Regular cardiac myocyte (primary cell): ENCODE measurements at places on chromosomes 11 and 22. TPM values are rescaled to one million over a fixed set of nuclear protein-coding genes. Genes with fewer than 3 reads are reported as not detected.

UCP3 gene
- total RNA-seq, result 0.38 and 0.85 TPM in 2 replicates

SLCO2B1 gene
- 0.38 TPM in 1 of 2 replicates, not detected in the other for total RNA-seq

MS4A1 gene
- total RNA-seq, result not detected in 2 replicates

FBXO3 gene
- 48.9 and 49.0 TPM in 2 replicates for total RNA-seq

WBP2NL gene
- total RNA-seq, result 0.19 and 0.56 TPM in 2 replicates

KDELR3 gene
- 147 and 213 TPM in 2 replicates for total RNA-seq

TMA7B gene
- not detected in 2 replicates for total RNA-seq

H19 gene
- 9.2 and 52.7 TPM in 2 replicates for total RNA-seq

KCNQ1 gene
- total RNA-seq, result not detected in 2 replicates

SLC25A18 gene
- total RNA-seq, result under 0.01 TPM in 1 of 2 replicates, not detected in the other

TMEM25 gene
- 10.9 and 15.5 TPM in 2 replicates for total RNA-seq

OR51E1 gene
- not detected in 2 replicates for total RNA-seq

PRR33 gene
- total RNA-seq, result not detected in 2 replicates

OR52I1 gene
- not detected in 2 replicates for total RNA-seq

TECTA gene
- 0.19 and 0.85 TPM in 2 replicates for total RNA-seq

PGR gene
- total RNA-seq, result under 0.01 and 0.19 TPM in 2 replicates

BAIAP2L2 gene
- 0.56 and 1.7 TPM in 2 replicates for total RNA-seq

NAP1L4 gene
- total RNA-seq, result 91.9 and 153 TPM in 2 replicates

MMP8 gene
- total RNA-seq, result under 0.01 TPM in 1 of 2 replicates, not detected in the other

SYTL2 gene
- 24.3 and 64.8 TPM in 2 replicates for total RNA-seq

CARD10 gene
- 2.8 and 3.6 TPM in 2 replicates for total RNA-seq

CD3G gene
- total RNA-seq, result not detected in 2 replicates

CRYAB gene
- total RNA-seq, result 41.2 and 44.7 TPM in 2 replicates

CHST1 gene
- total RNA-seq, result under 0.01 and 0.19 TPM in 2 replicates

MRGPRX4 gene
- total RNA-seq, result not detected in 2 replicates

TYR gene
- total RNA-seq, result not detected in 2 replicates

SERPIND1 gene
- 1.3 TPM in 1 of 2 replicates, not detected in the other for total RNA-seq

OR9G1 gene
- not detected in 2 replicates for total RNA-seq

KCNJ11 gene
- under 0.01 TPM in 1 of 2 replicates, not detected in the other for total RNA-seq

TCN1 gene
- total RNA-seq, result not detected in 2 replicates

OR8G5 gene
- total RNA-seq, result not detected in 2 replicates

DDI1 gene
- not detected in 2 replicates for total RNA-seq

PLEKHB1 gene
- 0.38 and 1.1 TPM in 2 replicates for total RNA-seq

OR4A16 gene
- not detected in 2 replicates for total RNA-seq

FXYD2 gene
- total RNA-seq, result 0.38 and 1.4 TPM in 2 replicates

DERL3 gene
- 0.56 and 1.3 TPM in 2 replicates for total RNA-seq

WNT11 gene
- 0.19 and 0.85 TPM in 2 replicates for total RNA-seq

PLCB3 gene
- 33.0 and 75.5 TPM in 2 replicates for total RNA-seq

DNAJB13 gene
- total RNA-seq, result under 0.01 and 0.38 TPM in 2 replicates

C11orf52 gene
- total RNA-seq, result 0.38 and 1.4 TPM in 2 replicates

BIK gene
- under 0.01 TPM in 1 of 2 replicates, not detected in the other for total RNA-seq
